ENCODE measurements at places on chromosomes 1 and 21.

DNA sequence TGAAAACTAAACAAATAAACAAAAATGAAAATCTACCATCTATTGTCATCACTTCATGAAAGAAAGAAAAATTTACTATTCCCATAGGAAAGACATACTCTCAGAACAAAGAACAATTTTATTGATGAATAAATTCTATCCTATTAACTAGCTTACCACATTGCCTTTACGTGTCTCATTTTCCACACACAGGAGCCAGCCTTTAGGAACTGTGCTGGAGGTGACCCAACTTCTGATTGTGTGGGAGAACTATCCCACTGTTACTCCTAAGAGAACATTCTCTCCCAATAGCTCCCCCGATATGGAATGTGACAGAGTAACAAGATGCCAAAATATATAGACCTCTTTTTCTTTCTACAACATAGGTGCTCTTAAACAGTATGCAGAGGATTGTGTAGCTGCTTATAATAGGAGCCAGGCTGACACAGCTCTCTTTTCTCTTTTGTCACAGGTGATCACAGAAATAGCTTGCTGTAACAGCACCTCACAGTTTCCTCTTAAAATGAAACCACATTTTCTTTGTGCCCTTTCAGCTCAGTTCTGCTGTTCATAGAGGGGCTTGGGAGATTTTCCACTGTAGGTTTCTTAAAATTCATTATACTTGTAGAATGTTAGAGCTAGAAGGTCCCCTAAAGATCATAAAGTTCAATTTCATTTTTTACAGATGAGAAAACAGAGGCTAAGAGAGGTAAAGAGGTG lies 35.5 kb downstream of the C21orf91 start:
- no peak for DNase-seq

- no peak for DNase-seq
These were observed 9.0 kb downstream of the TSACC start for GRCh38 chr1:156347331-156347730.

GRCh38 chr1:6597777-6598131 lies 4.9 kb downstream of the KLHL21 start:
- DNase-seq, result no peak

- no peak for DNase-seq
These were observed 373.1 kb downstream of the TGFB2 start for GRCh38 chr1:218718206-218718605.

GRCh38 chr1:16088351-16088911 lies 15.0 kb upstream of the FAM131C start:
- DNase-seq, result no peak

- DNase-seq, result no peak
These were observed 3.9 kb downstream of the LDLRAD1 start for GRCh38 chr1:54014009-54014629.

DNA sequence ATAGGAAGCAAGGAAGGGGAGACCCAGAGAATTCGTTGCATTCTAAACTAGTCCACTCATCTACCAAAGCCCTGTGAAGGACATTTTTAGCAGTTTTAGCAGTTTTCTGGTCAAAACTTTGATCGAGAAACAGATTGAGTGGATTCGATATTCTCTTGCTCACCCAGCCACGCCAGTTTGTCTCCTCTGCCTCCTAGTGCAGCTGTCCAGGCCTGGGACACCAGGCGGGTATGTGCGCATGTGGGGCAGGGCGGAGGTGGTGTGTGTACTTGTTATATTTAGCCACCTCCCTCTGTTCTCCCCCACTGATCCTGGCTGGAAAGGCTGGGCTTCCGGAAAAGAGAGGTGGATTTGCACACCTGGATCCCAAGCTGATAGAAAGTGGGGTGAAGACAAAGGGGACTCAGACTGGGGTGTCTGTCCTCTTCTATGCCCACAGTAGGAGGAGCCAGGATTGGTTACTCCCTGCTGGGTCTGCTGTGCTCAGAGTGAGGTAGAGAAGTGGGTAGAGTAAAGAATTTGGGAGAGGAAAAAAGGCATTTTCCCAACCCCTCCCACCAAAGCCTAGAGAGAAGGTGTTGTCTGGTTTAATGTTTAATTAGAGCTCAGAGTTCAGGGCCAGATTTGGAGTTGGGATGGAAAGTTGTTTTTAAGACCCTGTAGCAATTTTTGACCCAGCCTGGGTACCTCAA lies 3.8 kb downstream of the LMNA start:
- no peak for DNase-seq

DNA sequence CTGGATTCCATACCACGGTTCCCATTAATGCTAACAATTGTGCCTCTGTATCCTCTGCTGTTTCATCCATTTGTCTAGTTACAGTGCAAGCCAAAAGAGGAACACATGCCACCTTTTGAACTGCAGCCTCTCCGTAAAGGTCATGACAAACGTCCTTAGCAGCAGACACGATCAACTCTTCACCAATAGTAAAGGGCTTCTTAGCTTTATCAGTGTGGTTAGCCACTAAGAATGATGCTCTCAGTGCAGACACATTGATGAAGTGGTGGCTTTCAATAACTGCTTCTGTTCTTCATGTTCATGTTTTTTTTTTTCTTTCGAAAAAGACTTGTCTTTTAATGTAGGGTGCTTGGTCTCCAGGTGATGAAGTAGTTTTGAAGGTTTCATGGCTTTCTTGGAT lies 14.3 kb downstream of the XPR1 start:
- DNase-seq, result no peak

DNA sequence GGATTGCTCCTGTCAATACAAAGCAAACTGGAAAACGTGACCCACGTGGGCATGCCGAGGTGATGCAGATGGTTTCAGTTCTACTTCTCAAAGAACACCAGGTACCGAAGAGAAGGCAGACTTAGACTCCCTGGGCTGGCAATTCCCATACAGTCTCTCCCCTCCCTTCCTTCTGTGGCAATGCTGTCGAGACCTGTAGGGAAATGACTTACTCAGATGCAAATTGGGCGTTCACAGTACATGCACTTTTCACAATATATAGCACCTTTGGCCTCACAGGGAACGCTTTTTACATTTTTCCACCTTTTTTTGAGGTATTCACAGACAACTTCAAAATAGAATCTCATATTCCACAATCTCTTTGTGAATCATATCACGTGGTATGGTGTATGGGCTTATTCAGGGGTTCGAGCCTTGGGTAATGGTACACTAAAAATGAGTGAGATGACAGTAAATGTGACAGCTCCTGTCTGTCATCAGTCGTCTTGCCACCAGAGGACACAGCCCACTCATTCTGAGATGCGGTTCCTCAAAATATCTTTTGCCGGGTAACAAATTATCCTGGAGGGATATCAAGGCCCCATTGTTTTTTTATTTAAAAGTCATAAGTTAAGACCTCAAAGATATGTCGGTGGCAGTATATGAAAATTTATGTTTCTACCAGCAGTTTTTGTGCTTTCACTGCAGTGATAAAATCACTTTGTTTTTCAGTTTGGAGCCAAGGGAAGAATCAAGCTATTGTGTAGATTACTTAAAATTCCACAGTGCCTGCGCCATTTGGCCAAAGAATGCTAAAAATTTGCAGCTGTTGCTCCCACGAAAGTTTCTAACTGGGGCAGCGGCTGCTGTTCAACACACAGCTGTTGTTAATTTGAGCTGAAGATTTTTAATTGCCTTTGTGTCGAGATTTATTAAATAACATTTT lies 168.4 kb downstream of the ZZZ3 start:
- peak; percentile 21 for DNase-seq

GRCh38 chr1:234114648-234115307 lies 210.3 kb downstream of the SLC35F3 start:
- DNase-seq, result no peak

GRCh38 chr1:171654942-171655745 lies 2.7 kb upstream of the MYOC start:
- DNase-seq, result no peak

DNA sequence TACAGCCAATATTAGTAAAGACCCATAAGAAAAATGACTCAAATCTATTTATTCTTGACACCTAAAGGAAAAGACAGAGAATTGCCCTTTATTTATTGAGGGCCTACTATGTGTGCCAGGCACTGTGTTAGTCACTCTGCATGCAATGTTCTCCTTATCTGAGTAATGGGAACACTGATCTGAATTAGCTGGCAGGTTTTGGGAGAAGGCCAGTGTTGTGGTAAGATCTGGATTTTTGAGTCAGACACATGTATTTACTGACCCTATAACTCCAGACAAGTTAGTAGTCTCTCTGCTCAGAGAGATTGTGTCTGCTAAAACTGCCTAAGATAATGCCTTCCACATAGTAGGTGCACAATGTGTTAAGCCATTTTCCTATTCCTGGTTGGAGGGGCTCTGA lies 17.3 kb downstream of the LCE4A start:
- no peak for DNase-seq

- DNase-seq, result no peak
These were observed 34.5 kb downstream of the TYW3 start for GRCh38 chr1:74767490-74767889.

- DNase-seq, result no peak
These were observed 31.0 kb upstream of the EFCAB14 start for GRCh38 chr1:46749921-46750404.

DNA sequence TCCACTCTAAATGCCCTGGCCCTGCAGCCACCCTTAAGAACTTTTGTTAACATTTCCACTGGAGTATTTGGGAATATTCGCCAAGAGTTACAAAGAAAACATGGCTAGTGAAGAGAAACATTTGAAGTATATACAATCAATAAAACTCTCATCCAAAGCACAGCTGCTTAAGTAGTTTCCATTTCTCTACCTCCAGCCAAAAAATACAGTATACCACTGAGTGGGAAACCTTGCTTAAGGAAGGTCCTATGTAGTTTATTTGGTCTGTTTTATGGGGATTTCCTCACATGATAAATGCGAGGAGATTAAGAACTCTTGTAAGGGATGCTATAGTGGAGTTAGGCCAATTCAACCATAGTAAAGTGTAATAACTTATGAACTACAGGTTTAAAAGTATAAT lies 382.5 kb downstream of the NEGR1 start:
- DNase-seq, result no peak

DNA sequence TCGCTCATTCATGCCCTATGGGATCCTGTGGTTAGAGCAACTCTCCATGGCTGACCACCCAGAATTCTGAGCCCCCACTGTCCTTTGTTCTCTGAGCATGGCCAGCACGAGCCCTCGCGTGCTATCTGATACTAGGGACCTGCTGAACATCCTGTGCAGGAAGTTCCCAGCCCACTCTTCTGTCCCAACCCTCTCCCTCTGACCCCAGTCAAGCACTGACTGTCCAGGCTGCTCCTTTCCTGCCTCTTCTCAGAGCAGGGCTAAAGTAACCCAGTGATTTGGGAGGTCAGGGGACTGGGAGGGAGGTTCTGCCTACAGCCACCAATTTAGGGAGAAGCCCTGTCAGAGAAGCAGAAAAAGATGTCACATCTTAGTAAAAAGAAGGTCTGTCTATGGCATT lies 21.2 kb downstream of the CYP4B1 start:
- DNase-seq, result no peak

- DNase-seq, result no peak
These were observed 111.2 kb downstream of the SPAG17 start for GRCh38 chr1:118073648-118074435.

GRCh38 chr1:13832100-13832499 lies 132.1 kb downstream of the PRDM2 start:
- no peak for DNase-seq

GRCh38 chr1:13828454-13829151 lies 128.6 kb downstream of the PRDM2 start:
- DNase-seq, result no peak

DNA sequence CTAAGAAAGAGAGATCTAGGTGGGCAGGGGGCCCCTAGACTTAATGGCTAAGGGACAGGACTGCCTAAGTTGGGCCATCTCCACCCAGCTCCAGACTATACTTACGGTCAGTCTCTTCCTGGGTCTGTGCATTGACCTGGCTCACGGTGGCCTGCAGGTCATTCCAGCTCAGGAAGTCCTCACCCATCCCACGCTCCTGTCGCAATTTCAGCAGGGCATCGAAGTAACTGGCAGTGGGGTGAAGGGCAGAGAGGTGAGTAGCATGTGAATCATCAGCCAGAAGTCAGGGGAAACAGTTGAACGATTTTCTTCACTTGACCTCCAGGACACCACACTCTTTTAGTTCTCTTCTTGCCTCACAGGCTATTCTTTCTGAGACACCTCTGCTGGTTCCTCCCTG lies 20.5 kb downstream of the IQGAP3 start:
- DNase-seq, result no peak

GRCh38 chr1:51147394-51147793 lies 45.4 kb downstream of the C1orf185 start:
- DNase-seq, result no peak

DNA sequence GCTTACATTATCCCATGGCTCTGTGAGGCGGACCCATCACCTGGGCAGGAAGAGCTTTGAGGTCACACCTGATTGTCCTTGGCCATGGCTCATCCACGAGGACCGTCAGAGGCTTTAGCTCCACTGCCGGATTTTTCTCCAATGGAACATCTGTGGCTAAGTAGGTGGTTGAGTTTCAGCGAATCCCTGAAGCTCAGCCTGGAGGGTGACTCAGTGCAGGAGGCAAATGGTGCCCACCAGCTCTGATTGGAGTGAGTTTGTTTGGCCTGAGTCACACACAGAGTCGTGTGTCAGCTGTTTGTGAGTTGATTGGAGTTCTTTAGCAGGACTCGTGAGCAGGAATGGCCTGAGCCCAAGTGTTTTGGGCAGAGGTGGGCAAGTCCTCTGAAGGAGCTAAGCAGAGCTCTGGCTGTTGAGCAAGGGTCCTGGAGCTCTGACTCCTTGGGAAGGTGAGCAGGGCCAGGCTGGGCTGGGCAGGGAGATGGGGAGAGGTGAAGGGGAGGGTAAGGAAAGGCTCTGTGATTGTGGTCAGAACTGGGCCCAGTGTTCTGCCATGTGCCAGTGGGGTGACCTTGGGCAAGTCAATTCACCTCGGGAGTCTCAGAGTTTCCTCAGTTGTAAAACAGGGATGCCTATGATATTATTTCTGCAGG lies 2.0 kb downstream of the SLC6A17 start:
- DNase-seq, result peak; percentile 46

DNA sequence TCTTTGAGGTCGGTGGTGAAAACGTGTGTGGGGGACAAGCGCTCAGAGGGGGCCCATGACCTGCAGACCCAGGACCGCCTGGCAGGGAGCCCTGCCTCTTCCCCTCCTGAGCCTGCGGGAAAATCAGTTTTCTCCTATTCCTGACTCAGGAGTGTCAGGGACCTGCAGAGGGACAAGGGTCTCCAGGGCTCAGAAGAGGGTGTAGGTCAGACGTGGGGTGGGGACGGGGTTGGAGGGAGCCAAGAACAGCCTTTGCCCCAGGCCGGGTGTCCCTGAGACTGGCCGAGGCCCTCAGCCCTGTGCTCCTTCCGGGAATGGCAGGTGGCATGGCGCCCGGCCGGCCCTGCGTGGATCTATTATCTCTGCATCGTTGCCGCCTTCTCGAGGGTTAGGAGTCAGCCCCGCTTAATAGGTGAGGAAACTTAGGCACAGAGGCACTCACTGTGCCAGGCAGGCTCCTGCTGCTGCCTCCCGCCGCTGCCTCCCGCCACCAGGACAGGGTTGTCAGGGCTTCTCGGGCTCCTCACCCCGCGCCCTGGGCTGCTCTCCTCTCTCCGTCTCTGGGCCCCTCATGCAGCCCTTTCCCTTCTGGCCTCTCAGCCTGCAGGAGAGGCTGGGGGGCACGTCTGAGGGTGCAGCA lies 37.5 kb downstream of the AJAP1 start:
- no peak for DNase-seq

DNA sequence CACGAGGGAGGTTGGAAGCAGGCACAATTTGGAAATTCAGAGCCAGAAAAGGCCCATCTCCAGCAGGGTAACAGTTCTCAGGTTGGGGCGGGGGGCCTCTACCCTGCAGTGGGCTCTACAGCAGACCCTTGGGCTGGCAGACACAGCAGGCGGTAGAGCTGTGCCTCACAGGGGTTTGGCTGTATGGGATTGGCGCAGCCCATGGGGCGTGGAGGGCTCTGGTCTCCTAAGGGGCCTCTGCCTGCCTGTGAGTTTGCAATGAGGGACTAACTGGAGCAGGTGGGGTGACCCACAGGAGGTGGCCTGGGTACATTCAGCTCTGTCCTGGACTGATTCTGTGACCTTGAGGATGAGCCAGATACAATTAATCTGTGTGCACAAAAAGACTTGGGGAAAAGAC lies 124.1 kb downstream of the CAMTA1 start:
- DNase-seq, result no peak

Measured in anterior cingulate cortex (tissue), 58 donors.